Stimulated activated CD4-positive, alpha-beta T cell treated with anti-CD3 and anti-CD28 coated beads, TNF-alpha, amount 100 ng/mL, for 1 hour (primary cell): ENCODE measurements at places on chromosomes 1 and 21.

DNA sequence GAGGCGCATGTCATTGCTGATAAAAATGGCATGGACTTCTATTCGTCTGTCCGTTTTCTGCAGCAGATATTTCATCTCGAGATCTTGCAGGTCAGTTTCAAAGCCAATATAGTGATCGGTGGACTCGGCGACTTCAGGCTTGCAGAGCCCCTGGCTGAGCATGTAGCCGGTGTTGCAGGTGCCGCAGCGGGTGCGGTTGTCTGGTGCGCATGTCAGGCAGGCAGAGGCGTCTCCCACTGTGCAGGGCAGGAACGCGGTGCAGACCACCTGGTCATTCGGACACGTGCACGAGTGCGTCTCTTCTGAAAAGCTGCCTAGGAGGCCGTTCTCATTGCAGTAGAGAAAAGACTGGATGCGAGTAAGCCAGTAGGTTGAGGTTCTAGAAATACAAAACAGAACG is 378.9 kb downstream of the BRINP3 start:
- DNase-seq: no peak

GRCh38 chr1:91707890-91708218 is 178.1 kb downstream of the TGFBR3 start:
- DNase-seq: no peak

DNA sequence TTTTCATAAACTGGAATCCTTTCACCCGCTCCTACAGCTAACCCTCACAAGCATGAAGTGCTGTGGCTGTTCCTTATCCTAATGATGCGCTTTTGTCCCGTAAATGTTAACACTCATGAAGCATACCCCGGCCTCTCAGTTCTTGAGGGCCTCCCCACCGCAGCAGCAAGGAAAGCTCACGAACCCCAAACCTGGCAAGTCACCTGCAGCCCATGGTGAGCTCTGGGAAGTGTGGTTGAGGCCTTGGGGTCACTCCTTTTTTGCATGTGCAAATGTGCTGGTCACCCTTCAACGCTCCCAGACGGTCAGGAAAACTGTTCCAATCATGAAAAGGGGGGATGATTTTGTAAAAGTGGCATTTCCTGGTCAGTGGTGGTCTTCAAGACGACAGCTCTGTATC is 124.6 kb downstream of the PRDM2 start:
- no peak for DNase-seq

GRCh38 chr21:43634618-43635017 is 24.7 kb downstream of the HSF2BP start:
- no peak for DNase-seq

- no peak for DNase-seq
Observed at GRCh38 chr1:203038217-203038741, 12.0 kb downstream of the PPFIA4 start.

- no peak for DNase-seq
Observed at GRCh38 chr1:23521588-23521987, 9.4 kb downstream of the E2F2 start.

DNA sequence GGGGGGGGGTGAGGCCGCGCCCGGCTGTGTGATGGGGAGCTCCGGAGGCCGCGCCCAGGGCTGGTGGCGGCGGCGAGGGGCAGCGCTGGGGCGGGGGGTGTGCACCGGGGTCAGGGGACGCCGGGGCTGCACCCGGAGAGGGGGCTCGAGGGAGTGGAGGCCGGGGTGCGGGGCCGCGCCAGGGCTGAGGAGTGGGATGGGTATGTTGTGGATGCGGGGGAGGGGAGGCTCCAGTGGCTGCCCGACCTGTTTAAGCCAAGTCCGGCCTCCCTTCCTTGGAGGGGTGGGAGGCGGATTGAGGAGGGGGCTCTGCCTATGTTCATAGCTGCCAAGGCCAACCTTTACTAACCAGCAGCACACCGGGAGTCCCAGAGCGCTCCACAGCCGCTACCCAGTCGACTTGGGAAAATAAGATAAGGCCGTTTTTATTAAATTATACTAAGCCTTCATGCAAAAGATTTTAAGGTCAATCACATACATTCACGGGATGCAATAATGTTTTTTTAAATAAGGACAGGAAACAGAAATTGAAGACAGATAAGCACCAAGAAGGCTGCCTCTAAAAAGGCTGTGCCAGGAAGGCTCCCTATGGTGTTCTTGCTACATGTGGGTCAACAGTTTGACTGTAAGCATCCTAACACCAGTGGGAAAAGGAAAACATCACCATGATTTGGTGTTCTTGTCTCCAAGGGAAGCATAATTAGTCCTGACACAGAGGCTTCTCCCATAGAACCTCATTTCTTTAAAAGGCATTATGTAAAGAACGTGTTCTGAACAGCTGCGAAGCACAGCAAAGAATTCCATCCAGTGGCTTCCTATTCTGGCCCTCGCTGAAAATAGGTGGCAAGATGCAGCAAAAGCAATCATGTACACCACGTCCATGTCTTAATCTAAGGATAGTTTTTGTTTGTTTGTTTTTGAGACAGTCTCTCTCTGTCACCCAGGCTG is 626 bp upstream of the HLCS start:
- DNase-seq: no peak

DNA sequence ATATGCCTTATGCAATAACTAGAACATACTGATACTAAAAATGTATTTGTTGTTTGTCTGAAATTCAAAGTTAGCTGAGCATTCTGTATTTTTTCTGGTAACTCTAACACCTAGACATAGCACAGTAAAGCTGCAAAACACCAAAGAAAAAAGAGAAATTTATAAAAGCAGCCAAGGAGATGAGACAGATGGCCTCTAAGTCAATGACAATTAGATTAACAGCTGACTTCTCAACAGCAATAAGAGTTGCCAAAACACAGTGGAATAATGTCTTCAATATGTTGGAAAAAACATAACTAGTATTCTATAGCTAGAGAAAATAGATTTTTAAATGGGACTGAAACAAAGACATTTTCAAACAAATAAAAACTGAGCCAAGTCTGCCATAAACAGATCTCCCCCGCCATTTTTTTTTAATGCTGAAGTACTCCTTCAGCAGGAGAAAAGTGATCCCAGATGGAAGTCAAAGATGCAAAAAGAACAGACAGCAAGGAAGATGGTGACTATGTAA is 81.3 kb downstream of the SYF2 start:
- no peak for DNase-seq

DNA sequence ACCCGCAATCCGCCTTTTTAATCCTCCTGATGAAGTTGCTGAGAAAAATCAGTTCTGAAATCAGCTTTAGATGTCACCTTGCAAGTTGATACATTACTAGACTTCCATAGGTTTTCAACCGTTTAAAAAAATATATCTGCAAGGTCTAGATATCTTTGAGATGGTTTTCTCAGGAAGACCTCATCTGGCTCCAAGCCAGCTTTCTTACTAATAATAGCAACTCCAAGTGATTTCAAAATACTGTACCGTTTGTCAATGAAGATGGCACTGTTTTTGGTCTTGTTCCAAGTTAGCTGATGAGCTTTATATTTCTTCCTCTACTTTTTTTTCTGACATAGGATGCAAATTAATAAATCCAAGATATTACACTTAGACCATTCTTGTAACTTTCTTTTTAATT is 40.3 kb downstream of the LRRC8C start:
- no peak for DNase-seq

DNA sequence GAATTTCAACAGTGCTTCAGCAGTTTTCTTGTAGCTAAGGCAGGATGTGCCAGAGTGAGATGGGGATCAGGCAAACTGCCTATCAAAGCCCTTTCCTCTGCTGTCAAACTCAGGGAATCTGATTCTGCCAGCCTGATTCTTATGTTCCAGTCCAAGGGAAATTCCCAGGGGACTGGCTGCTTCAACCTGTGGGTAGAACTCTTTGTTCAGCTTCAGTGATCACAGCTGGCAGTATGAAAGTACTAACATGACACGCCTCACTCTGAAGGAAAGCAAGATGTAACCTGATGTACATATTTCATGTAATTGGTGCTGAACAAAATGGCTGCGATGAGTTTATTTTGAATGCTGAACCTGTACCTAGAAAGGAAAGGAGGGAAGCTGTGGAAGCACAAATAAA is 40.1 kb upstream of the SLC5A9 start:
- no peak for DNase-seq

- DNase-seq: no peak
Observed at GRCh38 chr1:226690460-226690982, 48.6 kb downstream of the ITPKB start.

GRCh38 chr21:17406202-17406601 is 106.6 kb upstream of the CXADR start:
- no peak for DNase-seq

GRCh38 chr1:20472860-20473711 is 12.9 kb downstream of the CAMK2N1 start:
- DNase-seq: no peak

GRCh38 chr1:113659556-113659955 is 99.7 kb downstream of the PHTF1 start:
- DNase-seq: no peak

- DNase-seq: no peak
Observed at GRCh38 chr1:155049651-155050559, 1.2 kb upstream of the ADAM15 start.

GRCh38 chr1:4128616-4129015 is 228.5 kb upstream of the C1orf174 start:
- DNase-seq: no peak

DNA sequence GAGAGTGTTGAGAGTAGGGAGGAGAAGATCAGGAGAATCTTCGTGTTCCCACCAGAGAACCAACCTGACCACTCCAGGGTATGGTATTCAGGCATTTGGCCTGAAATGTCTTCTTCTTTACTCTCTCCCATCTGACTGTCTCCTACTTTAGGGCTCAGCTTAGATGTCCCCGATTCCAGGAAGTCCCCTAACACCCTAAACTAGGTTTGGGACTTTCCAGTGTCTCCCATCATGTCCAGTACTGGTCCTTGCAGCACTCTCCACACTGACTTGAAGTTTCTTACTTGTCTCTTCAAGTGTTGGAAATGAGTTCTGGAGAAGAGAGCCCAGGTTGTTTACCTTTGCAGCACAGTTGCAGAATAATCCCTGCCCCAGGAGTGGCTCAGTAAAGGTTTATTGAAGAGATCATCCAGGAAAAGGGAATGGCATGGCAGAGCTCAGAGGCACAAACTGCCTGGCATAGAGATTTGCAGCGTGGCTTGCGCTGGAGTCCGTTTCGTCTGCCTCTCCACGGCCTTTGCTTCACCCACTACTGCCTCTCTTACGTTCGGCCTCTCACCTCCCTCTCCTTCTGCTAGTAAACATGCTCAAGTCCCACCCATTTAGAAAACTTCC is 6.2 kb upstream of the ELK4 start:
- no peak for DNase-seq

DNA sequence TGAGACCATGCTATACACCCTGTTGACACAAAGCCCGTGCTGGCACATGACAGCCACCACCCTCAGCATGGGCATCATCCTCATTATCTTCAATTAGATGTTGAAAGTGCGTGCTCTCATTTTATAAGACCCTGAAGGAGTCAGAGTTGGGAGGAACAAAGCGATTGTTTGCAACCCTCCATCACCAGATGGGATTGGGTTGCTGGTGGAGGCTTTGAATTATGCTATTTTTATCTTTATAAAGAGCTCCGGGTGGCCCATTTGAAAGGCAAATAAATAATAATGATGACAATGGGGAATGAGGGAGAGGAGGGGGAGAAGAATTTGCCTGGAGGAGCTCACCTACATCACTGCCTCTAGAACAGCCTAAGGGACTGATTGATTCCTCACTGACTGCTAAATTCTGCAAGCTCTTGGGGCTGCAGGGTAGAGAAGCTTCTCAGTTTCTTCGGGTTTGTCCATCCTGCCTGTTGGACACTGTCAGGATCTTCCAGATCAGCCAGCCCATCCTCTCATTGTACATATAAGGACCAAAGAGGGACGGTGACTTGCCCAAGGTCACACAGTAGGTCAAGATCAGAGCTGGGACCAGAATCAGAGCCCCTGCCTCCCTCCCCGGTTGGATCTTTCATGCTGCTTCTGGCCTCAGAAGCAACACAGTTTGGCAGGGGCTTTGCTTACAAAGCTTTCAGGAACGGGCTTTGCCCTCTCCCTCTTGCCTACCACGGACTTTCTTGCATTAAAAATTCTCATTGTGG is 130.9 kb upstream of the ZBTB40 start:
- DNase-seq: no peak

GRCh38 chr1:153343040-153343681 is 5.5 kb downstream of the PGLYRP4 start:
- DNase-seq: no peak

DNA sequence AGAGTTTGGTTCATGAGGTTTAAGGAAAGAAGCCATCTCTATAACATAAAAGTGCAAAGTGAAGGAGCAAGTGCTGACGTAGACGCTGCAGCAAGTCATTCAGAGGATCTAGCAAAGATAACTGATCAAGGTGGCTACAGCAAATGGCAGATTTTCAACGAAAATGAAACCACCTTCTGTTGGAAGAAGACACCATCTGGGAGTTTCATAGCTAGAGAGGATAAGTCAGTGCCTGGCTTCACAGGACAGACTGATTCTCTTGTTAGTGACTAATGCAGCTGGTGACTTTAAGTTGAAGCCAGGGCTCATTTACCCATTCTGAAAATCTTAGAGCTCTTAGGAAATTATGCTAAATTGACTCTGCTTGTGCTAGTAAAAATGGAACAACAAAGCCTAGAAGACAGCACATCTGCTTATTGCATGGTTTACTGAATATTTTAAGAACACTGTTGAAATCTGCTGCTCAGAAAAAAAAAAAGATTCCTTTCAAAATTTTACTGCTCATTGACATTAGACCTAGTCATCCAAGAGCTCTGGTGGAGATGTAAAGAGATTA is 10.5 kb downstream of the MAEL start:
- no peak for DNase-seq

- DNase-seq: no peak
Observed at GRCh38 chr1:219066098-219066497, 107.6 kb upstream of the LYPLAL1 start.

- no peak for DNase-seq
Observed at GRCh38 chr1:8284127-8284526, 33.8 kb upstream of the SLC45A1 start.

DNA sequence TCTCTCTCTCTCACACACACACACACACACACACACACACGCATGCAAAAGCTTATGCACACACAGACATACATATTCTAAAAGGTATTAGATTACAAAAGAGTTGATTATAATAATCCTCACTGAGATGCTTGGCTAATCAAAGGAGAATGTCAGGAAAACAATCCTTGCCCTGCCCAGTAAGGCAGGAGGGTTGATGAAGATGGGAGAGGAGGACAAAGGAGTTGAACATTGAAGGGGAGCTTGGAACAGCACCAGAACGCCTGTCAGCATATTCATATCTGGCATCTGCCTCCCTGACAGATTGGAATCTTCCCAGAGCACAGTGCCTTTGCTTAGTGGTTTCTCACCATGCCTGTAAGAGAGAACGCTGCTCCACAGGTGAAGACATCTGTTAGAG is 68.6 kb upstream of the PALMD start:
- no peak for DNase-seq

- no peak for DNase-seq
Observed at GRCh38 chr1:40758578-40759343, 24.8 kb upstream of the KCNQ4 start.

GRCh38 chr1:233725423-233725822 is 111.5 kb downstream of the KCNK1 start:
- DNase-seq: no peak

GRCh38 chr1:115164484-115164883 is 75.2 kb upstream of the TSPAN2 start:
- no peak for DNase-seq

- DNase-seq: no peak
Observed at GRCh38 chr1:169047074-169047473, 59.4 kb upstream of the ATP1B1 start.

GRCh38 chr1:162913345-162913744 is 52.4 kb upstream of the CCDC190 start:
- DNase-seq: no peak
